Activated CD4-positive, alpha-beta T cell treated with anti-CD3 and anti-CD28 coated beads, Interleukin-2, Interleukin-4, amounts not matched to agents 100 ng/mL and 50 ng/mL, durations not matched to agents 16 hours and 8 hours (primary cell): ENCODE measurements at places on chromosomes 7 and 10.

GRCh38 chr7:41886901-41887311, 184.0 kb upstream of the INHBA start:
- no peak for DNase-seq

- no peak for DNase-seq
Measured at GRCh38 chr10:86018735-86019058, 347.9 kb downstream of the GRID1 start.

- DNase-seq = no peak
Measured at GRCh38 chr7:7122033-7122478, 60.3 kb upstream of the C1GALT1 start.

DNA sequence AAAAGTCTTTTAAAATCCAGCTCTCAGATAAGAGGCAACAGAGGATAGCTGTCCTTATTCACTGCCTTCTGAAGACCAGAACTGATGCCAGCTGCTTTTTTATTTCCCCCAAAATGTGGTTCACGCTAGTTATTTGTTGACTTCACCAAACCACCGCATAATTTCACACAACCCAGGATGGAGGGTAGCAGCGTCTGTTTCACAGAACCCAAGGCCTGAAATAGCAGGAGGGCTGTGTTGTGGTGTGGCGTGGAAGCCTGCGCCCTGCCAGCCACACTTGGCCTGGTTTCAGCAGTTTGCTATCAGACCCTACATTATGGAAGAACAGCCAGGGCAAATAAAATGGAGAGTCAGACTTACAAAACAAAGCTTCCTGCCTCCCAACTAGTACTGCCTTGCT, 155.4 kb downstream of the DYNC1I1 start:
- no peak for DNase-seq

GRCh38 chr7:121002757-121003200, 14.3 kb downstream of the CPED1 start:
- no peak for DNase-seq

DNA sequence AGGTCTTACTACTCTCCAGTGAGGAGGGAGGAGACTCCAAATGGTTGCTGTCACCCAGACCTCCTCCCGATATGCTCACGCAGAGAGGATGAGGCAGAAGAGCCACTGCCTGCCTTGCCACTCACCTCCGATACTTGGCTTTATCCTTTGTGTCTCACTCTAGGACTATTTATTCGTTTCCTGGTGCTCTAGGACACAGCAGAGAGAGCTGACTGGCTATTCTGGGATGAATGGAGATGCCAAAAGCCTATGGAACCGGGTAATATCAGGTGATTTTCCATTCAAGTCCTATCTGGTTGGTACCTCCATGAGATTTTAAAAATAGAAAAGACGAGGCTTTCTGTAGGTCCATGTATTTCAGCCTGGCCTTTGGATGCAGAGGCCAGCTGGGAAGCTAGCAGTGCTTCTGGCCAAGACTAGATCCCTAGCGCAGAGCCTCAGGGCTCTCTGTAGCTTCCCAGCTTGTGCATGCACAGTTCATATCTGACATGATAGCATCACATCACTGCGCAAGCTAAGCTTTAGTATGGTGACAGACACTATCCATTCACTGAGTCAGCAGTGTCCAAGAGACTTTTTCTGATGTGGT, 239.0 kb upstream of the ANKRD30A start:
- no peak for DNase-seq

DNA sequence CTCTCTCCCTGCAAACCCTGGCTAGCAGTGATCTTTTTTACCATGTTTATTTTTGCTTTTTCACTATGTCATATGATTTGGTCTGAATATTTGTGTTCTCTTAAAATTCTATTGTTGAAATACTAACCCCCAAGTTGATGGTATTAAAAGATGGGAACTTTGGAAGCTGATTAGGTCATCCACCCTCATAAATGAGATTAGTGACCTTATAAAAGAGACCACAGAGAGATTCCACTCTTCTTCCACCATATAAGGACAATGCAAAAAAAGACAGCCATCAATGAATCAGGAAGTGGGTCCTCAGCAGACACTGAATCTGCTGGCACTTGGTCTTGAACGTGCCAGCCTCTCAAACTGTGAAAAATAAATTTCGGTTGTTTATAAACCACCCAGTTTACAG, 112.8 kb upstream of the KCND2 start:
- no peak for DNase-seq

- no peak for DNase-seq
Measured at GRCh38 chr10:12943425-12943824, 58.1 kb downstream of the CCDC3 start.

DNA sequence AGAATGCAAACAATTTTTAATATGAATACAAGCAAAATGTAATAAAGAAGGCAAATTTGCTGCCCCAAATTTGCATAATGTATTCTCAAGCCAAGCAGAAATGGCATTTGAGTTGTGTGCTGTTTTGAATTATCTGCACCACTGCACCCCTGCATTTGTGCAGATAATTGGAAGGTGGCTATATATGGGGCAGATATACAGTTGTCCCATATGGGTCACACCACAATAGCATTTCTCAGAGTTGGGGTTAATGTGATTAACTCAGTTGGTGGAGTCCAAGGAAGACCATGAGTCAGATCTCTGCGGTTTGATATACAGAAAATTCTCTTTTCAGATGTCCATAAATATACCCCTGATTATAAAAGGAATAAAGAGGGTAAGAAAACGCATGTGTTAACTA, 68.9 kb upstream of the EXOC4 start:
- DNase-seq = no peak

- DNase-seq = no peak
Measured at GRCh38 chr7:136049818-136050461, 72.8 kb upstream of the MTPN start.

DNA sequence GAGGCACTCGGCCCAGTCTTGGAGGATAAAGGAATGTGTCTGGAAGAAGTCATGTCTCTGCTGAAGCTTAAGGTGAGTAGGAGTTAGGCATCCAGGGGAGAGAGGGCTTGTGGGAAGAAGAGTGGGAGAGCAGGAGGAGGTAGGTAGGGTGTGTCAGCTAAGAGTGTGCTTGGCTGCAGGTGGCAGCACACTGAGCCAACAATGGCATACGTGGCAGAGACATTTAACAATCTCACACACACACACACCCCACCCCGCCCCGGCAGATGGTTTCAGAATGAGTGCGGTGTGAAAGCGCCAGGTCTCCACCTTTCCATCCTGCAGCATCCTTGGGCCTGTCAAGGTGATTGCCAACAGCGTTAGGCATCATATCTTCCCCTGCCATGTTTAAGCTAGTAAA, 11.2 kb upstream of the ARPC1A start:
- DNase-seq = peak; percentile 74

DNA sequence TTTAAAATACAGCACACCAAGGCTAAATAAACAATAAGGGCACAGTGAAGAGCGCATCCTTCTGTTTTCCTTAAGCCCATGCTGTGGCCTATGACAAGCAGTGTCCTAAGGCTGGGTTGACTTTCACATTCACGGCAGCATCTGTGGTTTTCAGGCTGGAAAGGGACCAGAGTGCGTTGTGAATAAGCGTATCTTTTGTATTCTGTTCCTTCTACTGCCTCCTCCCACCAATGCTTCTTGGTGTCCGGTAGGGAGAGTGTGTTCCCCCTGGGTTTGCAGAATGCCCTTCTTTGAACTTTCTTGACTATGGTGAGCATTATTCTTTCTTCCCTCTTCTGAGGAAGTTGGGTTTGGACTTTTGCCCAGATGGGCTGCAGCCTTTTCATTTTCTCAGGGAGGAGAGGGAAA, 73.6 kb downstream of the ABCA13 start:
- DNase-seq = no peak

GRCh38 chr7:20594023-20594422, 21.4 kb upstream of the ABCB5 start:
- DNase-seq = no peak

DNA sequence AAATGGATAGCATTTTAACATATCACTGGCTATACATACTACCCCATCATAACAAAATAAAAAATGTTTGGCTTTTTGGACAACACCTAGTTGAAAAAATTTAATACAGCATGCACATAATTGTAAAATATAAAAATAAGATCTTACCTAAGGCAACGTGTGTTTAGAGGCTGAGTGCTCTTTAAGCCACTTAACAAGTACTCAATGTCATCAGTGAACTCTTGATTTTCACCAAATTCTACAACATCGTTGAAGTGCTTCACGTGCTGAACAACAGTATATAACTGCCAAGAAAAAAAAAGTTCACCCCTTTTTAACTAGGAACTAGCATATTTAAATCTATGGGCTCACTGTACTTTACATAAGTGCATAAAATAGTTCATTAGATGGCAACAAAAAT, 49.5 kb downstream of the WAPL start:
- DNase-seq = no peak

GRCh38 chr10:48594803-48595538, 9.9 kb downstream of the ARHGAP22 start:
- no peak for DNase-seq

DNA sequence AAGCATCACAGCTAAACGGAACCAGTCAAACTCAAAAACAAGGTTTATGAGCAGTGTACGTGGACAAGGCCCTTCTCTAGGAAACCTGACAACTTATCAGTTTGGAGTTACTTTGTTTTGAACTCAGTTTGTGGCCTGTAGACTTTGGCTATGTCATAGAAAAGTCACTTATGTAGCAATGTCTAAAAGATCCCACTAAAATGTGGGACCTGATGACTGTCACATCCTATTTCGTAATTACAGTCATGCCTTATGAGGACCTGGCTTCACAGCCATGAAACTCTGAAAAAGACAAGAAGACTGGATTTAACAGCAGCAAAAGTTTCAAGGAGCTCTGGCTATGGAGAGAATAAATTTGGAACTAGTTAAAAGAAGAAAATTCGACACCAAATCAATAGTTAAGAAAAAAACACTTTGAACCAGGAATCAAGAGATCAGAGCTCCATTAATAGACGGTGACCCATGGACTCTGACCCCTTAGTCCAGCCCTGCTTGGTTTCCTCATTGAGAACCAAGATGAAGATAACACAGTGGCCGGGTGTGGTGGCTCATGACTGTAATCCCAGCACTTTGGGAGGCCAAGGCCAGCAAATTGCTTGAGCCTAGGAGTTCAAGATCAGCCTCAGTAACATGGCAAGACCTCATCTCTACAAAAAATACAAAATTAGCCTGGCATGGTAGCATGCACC, 204.3 kb downstream of the SFMBT2 start:
- no peak for DNase-seq

DNA sequence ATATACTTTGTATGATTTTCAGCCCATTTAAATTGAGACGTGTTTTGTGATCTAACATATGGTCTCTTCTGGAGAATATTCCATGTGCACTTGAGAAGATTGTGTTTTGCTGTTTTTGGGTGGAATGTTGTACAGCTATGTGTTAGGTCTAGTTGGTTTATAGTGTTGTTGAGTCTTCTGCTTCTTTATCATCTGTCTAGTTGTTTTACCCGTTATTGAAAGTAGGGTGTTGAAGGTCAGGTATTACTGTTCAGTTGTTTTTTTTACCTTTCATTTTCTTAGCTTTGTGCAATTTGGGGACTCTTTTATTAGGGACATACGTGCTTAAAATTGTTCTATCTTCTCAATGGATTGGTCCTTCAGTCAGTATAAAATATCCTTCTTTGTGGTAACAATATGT, 18.5 kb downstream of the SEPTIN7 start:
- DNase-seq = no peak

DNA sequence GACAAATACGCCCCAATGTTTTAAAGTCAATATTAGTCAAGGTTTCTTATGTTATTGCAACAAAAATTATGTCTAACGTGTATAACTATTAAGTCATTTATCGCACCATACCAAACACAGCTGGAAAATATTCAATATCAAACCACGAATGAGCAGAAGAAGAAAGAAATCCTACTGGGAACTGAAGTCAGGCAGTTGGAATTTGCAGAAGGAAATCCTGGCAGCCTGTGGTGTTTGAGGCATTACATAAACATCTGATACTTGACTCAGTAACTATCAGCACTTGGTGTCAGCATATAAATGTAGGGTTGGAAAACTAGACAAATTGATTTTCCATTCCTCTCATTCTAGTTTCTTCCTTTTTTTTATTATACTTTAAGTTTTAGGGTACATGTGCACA, 83.4 kb upstream of the NUPR2 start:
- DNase-seq = no peak

GRCh38 chr7:47293884-47294555, 287.9 kb downstream of the TNS3 start:
- no peak for DNase-seq

- no peak for DNase-seq
Measured at GRCh38 chr10:93180482-93180931, 106.8 kb downstream of the CYP26A1 start.

- DNase-seq = peak; percentile 27
Measured at GRCh38 chr7:73978661-73979563, 49.1 kb upstream of the ELN start.

- no peak for DNase-seq
Measured at GRCh38 chr7:38862666-38863065, 46.3 kb downstream of the VPS41 start.

DNA sequence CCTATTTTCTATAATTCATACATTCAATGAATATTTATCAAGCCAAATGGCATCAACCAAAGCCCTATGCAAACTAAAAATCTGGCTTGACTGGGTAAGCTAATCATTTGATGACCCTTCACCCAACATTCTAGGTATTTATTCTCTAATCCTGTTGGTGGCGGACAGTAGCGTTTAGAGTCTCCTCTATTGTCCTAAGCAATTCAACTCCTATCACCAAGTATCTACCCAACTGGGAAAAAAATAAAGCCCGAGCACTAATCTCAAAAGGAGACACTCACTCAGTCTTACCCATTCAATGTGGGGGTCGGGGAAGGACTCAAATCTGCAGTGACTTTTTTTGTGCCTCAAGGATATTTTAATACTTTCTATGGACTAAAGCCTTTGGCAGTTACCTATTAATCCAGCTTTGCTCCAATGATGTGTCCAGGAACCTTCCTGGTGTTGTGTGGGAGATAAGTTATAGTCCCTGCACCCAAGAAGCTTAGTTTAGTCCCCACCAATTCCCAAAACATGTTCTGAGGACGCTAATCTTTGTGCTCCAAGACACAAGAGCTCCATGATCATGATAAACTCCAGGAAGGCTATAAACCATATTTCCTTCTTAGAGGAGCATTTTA, 30.6 kb downstream of the DNMBP start:
- DNase-seq = no peak

GRCh38 chr7:47266799-47267198, 315.1 kb downstream of the TNS3 start:
- no peak for DNase-seq

DNA sequence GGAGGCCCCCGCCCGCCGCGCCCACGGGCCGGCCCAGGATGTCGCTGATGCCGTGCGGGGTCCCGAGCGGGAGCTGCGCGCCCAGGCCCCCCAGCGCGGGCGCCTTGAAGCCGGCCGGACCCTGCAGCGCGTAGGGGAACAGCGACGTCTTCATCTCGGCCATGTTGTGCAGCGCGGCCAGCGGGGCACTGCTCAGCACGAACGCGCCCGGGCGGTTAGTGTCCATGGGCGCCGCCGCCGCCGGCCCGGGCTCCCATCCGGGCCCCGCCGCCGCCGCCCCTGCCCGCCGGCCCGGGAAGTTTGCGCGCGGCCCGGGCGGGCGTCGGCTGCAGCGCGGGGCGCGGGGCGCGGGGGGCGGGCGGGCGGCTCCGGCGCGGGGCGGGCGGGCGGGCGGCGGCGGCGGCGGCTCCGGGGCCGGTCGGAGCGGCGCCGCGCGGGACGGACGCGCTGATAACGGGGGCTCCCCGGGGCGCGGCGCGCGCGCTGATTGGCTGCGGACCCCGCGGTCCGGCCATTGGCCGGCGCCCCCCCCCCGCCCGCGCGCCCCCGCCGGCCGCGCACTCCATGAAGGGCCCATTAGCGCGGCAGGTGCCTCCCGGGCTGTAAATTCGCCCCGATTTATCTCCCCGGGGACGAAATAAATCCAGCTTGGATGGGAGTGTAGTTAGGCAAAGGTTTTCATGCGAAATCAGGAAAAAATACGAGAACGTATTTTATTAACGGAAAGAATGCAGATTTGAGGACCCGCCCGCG, at the start of gene NKX6-2:
TSS of gene NKX6-2 (minus strand) at position 425 of the 753 bp plus-strand sequence. CDS start at position 226, 199 bp downstream.
- no peak for DNase-seq
